CD4-positive, alpha-beta T cell treated with Interleukin-1 beta for 1 hour (primary cell): ENCODE measurements at places on chromosomes 6 and 20.

DNA sequence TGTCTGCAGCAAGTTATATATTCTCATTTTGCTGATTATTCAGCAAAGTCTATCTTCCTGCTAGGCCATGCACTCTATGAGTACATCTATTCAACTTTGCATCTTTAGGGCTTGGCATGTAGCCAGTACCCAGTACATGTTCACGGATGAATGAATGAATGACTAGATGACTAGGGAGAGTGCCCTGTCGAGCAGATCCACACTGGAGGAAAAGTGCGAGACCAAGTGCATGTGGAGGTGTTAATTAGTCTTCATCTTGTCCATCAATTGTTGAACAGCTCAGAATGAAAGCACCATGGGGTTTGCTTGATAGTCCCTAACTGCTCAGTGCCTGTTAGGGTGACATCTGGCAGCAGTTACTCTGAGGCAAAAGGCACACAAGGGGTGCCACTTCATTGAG, 30.4 kb downstream of the TM9SF4 start:
- no peak for DNase-seq

GRCh38 chr6:37624121-37624520, 73.6 kb downstream of the MDGA1 start:
- no peak for DNase-seq

DNA sequence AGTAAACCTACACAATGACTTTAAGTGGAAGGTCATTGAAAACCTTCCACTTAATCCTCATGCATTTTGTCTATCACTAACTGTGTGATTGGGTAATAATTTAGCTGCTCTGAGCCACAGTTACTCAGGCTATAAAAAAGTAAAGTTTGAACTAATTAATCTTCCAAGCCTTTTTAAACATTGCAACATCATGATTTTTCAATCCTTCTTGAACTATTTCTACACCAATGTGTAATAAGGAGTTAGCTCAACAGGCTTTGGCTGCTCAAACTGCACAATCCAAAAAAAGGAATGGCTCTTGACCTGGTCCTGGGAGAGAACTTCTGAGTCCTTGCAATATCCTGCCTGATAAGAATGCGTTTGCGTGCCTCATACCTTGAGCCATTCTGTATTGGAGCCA, 34.8 kb upstream of the FILIP1 start:
- no peak for DNase-seq

DNA sequence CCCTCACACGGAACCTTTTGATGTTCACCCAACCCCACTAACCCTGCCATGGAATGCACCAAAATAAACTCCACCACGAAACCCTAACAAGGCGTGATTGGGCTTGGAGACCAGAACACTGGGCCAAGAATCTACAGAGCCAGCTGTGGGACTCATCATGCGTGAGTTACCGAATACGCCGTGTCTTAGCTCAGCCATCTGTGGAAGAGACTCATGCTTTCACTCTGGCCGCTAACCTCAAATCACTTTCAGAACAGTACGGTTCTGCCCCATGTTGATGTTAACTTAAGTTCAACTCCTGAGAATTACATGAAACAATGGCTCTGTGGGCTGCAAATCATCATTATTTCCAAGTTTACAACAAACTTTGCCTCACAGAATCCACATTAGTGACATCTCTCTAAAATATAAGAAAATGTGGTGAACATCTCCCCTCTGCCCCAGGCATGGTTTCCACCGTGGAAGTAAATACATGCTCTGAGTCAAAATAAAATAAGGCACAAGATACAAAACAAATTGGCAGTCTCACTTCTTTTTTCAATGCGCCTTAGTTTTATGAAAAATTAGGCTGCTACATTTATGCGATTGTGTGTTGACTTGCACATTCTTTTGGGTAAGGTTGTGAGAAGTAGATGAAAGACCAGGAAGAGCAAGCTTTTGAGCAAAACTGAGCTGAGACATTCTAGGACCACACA, 308.9 kb upstream of the EXOC2 start:
- no peak for DNase-seq

DNA sequence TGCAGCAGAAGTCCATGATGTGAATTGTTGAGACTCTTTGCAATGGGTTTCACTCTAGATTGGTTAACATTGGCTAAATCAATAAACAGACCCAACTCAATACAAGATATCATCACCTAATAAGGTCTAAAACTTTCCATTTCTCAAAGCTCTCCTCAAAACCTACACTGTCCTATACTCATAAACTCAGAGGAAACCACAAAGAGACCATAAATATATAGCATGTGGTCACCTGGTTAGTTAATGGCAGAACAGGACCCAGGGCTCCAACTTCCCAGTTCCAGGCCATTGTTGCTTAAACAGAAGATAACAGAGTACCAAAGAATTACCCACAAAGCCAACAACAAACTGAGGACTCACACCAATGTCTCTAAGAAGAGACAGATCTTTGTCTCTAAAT, 12.0 kb downstream of the RTN4IP1 start:
- DNase-seq: no peak

GRCh38 chr6:142833798-142834197, 111.2 kb downstream of the HIVEP2 start:
- DNase-seq: no peak

DNA sequence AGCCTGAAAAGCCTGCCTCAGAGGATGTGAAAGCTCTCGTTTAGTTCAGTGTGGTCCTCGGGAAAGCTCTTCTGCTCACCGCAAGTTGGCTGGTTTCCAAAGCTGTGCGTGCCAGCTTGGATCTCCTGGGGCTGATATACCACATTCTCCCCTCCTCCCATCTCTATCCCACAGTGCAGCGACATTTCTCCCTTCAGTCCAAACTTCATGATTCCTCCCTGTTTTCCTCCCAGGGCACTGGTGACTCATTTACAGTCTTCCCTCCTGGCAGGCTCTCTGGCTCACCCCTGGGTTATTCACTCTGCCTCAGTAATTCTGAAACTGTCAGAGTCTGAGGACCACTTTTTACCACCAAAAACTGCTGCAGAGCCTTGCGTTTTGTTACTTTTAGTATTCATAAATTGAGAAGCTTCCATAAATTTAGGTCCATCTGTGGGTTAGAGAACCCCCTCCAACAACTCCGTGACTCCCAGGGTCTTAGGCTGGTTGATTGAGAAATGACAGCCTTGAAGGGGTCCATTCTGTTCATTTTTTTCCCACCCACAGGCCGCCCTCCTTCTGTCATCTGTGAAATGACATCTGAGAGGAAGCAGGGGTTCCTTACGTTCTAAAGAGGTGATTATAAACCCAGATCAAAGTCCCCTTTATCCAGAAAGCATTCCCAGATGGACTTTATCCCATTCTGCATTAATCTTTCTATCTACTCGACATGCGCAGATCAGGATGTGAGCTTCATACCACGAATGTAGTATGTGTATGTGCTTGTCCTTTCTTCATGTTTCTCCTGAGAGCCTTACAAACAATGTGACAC, 6.1 kb downstream of the TRIM10 start:
- no peak for DNase-seq

GRCh38 chr6:84752118-84752850, 12.1 kb downstream of the TBX18 start:
- DNase-seq: no peak

GRCh38 chr6:19754686-19755085, 82.5 kb upstream of the ID4 start:
- no peak for DNase-seq

- no peak for DNase-seq
Measured at GRCh38 chr6:106253172-106253571, 72.4 kb downstream of the ATG5 start.

DNA sequence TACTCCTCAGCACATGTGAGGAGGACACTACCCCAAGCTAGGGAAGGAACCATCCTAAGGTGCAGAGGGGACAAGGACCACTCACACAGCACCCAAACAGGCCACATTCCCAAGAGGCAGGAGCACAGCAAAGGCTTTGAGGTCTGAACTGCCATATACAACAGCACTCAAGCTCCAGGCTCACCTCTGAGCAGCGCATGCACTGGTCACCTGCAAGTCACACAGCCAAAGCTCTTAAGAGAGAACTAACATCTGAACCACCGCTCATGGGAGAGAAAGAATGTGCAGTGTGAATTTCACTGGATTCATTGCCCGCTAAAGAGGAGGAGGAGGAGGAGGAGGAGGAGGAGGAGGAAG, 31.0 kb downstream of the NPEPL1 start:
- no peak for DNase-seq

DNA sequence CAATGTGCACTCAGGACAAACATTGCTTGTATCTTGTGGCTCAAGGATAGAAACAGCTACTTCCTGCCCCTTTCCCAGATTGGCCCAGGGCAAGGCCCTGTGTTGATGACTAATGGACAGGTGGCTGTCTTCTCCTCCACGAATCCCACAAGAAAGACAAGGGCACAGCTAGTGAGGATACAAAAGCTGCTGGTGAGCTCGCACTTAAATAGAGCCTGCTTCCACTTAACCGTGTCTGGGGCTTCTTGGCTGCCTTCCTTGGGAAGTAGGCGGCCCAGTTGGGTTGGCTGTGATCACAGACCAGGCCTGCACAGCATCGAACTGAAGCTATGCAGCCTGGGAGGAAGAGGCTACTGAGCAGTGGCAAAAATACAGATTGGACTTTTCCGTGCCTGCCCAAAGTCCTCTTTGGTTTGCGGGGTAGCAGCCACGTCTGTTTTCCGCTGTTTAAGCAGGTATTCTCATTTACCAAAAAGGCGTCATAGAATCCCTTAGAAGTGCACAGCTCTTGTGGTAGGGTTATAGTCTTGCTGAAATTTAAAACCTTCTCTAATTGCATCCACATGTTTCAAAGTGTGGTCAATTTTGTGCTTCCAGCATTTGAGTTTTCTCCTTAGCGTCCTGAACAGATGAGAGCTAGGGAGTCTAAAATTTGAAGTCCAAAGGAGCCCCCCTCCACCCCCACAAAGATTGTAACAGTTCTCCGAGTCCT, 23.0 kb upstream of the NAA20 start:
- no peak for DNase-seq

- peak; percentile 50 for DNase-seq
Measured at GRCh38 chr6:47780510-47781356, 1.1 kb upstream of the OPN5 start.

DNA sequence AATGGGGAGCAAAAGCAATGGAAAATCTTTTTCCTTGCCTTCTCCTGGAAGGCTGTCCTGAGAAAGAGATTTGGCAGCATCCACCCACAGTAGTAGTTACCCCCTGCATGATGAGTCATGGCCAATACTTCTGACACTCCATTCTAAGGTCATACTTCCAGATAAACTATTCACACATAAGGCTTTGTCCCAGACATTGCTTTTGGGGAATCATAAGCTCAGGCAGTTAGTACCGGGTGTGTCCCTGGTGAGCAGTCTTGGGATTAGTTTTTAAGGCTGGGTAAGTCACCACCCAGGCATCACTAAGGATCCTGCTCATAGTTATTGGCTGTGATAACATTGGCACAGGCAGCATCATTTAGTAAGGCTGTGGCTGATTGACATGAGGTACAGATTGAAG, 160.6 kb upstream of the GGTLC1 start:
- no peak for DNase-seq

DNA sequence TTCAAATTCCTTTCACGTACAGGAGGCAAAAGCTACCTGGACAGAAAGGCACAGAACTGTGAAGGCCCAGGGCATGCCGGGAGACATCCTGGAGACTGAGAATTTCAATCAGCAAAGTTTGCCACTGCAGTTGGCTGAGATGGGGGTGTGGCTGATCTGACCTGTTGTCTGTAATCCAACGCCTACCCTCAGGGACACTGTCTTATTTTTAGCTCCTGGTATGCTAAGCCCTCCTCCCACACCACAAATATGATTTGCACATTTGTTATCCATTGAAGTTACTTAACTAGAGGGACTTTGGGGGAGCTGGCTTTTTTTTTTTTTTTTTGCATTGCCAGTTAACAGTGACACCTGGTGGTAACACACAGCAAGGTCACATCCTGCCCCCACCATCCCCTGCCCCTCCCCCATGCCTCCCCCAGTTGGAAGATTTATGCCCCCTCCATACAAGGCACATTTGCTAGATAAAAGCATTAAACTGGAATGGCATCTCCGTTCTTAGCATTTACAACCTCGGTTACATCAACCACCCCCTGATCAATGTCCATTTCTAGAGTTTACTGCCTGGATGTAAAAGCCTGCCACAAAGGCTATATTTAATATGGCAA, 40.4 kb downstream of the TTI1 start:
- peak; percentile 5 for DNase-seq

DNA sequence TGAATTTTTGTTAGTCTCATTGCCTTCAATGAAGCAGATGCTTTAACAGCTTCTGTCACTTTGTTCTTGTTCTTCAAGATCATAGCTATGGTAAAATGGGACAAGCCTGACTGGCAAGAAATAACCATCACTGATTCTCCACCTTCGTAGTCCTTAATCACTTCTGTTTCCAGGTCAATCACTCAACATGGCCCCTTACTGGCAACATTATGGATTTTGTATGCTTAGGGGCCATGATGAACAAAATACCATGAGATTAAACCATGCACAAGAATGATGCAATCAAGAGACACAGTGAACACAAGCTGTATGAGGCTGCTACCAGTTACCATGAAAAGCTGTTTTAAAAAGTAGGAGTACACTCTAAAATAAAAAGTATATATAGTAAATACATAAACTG, 32.8 kb downstream of the ADNP start:
- DNase-seq: no peak

DNA sequence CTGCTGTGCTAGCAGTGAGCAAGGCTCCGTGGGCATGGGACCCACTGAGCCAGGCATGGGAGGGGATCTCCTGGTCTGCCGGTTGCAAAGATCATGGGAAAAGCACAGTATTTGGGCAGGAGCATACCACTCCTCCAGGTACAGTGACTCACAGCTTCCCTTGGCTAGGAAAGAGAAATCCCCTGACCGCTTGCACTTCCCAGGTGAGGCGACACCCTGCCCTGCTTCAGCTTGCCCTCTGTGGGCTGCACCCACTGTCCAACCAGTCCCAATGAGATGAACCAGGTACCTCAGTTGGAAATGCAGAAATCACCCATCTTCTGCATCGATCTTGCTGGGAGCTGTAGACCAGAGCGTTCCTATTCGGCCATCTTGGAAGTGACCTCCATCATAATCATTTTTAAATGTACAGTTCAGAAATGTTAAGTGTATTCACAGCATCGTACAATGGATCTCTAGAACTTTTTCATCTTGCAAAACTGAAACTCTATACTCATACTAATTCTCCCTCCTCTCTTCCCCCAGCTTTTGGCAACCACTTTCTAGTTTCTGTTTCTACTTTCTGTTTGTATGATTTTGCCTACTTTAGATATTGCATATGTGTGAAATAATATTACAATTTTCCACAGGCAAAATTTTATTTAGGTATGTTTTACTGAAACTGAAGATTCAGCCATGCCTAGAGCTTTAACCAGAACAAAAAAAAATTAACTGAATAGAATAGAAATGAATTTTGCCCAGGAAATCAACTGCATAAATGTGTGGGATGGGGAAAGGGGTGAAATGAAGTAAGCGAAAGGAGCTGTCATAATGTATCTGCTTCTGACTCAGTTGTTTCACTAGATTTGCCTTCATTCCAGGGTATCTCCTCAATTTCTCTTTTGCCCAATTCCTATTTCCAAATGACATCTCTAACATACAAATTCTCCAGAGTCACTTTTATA, 100.0 kb downstream of the RWDD2A start:
- no peak for DNase-seq
